ENCODE measurements at places on chromosomes 4 and X. TPM values are rescaled to one million over a fixed set of nuclear protein-coding genes. Genes with fewer than 3 reads are reported as not detected.

DNA sequence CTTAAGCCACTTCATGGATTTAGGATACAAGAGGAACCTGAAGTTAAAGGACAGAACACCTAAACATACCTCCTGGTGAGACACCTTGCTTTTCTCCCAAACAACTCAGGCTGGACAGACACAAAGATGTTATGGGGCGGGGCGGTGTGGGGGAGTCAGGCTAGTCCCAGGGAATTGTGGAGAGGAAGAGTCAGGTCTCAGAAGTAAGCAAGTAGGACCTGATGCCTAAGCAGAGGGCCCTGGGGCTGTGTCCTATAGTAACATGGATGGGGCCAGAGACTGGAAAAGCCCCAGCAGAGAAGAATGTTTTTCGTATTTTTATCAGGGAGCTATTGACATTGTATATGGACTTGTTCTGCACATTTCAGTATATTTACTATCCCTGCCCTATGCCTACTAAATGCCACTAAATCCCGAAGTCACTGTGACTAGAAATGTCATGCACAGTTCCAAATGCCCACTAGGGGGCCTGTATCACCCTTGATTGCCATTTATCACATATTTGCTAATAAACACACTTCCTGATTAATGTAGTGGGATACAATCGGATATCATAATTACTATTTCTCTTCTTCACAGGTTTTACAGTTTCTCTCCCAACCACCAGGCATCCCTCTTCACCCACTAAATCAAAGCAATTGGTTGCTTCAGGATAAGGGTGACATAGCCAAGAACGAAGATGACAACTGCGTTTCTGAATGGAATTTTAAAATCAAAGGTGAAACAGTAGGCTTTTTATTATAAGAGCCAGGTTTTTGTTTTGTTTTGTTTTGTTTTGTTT, 23.8 kb upstream of the ARHGAP10 start:
- peak; percentile 60 for DNase-seq

The TTC29 gene
- total RNA-seq = not detected

The PRICKLE3 gene
- 3.0 TPM for total RNA-seq

The SLC2A9 gene
- total RNA-seq = 1.1 TPM

DNA sequence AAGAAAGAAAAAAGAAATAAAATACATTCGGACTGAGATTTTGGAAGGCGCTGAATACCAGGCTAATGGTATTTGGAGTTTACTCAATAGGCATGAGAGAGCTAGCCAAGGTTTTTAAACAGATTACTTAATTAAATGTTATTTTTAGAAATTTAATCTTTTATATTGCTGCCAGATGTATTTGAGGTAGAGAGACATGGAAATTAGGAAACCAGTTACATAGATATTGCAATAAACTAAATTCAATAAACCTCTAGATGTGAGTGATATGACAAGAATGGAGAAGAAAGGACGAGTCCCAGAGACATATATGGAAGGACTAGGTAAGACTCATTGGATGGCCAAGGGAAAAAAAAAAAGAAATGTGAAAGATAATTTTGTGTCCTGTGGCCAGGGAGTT, 38.5 kb upstream of the IL13RA1 start:
- DNase-seq = no peak

GRCh38 chr4:174494726-174495125, 27.6 kb downstream of the HPGD start:
- no peak for DNase-seq

DNA sequence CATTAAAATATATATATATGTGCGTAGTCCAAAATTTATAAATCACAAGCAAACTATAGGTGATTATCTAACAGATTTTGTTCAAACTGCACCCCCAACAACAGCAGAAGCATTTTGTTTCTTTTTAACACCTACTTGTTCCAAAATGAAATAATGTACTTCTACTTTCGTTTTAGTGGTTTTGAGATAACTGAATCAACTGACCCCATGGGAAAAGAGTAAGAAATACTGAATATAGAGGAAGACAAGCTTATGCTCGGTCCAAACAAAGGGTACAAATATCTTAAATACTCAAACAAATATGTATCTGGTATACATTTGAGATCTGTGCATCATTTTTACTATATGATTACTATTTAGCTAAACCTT, 22.4 kb downstream of the MAP7D3 start:
- no peak for DNase-seq

The KANTR gene
- 5.0 TPM for total RNA-seq

- peak; percentile 12 for DNase-seq
Observed at GRCh38 chrX:129932821-129933321, 26.9 kb downstream of the UTP14A start.

- no peak for DNase-seq
Observed at GRCh38 chr4:95360256-95360903, 188.4 kb downstream of the UNC5C start.

GRCh38 chrX:30568136-30568535, 9.4 kb downstream of the TASL start:
- no peak for DNase-seq

The MAGEA9B gene
- not detected for total RNA-seq

DNA sequence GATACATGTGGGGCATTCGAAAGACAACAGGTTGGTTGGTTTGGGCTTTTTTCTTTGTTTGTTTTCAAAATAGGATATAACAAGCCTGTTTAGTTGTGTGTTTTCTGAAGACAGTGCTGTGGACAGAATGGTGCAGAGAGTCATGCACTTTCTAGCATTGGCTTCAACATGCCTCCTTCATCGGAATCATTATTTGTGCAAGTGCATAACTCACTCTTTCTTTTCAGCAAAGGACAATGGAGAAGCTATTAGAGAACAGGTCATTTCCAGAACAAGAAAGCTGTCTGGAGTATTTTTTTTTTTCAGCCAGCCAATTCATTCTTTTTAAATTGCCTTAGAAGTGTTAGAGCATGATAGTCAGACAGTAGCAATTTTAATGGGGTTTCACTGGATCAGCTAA, 225.8 kb downstream of the STK32B start:
- no peak for DNase-seq

DNA sequence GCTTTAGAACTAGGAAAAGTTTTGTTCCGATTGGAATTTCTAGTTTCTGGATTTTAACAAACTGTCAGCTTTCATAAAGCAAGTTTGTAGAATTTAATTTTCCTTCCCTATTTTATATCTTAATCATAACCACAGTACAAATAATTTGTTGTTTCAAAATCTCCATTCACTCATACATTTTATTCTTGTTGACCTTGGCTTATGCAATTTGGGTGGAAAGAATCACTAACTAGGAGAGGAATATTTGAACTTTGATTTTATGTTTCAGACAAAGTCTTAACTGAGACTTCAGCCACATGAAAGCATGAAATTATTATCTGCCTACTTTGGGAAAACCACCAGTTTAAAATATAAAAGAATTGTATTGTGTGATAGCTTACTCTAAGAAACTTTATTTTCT, 427.9 kb downstream of the SPRY1 start:
- no peak for DNase-seq

DNA sequence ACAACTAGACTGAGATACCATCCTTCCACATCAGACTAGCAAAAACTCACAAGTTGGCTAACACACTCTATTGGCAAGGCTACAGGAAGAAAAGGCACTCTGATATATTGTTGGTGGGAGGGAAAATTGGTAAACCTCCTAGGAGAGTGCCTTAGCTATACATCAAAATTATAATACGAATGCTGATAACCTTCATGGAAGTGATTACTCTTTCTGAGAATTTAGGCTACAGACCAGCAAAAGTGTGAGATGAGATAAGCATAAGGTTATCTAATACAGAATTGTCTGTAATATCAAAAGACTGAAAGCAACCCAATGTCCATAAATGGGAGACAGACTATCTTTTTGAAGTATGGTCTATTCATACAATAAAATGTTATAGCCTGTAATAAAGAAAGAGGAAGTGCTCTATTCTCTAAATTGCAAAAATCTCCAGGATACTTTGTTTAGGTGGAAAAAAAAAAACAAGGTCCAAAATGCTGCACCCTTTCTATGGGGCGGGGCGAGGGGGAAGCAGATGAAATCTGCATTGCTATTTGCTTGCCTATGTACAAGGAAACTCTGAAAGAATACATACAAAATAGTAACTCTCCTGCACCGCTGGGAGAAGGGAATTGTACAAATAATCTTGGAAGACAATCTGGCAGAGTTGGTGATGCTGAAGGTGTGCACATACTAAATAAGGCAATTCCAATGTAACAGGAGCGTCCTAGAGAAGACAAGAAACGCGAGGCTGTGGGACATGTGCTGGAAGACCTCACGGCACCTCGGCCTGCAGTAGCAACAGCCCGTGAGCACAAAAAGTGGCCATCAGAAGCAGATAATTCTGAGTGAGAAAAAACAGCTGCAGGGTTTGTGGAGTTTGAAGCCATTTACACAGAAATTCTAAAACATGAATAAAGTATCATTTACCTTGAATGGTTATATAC, 109.7 kb downstream of the AFAP1 start:
- no peak for DNase-seq

GRCh38 chr4:147785129-147785528, 53.2 kb downstream of the ARHGAP10 start:
- DNase-seq = no peak

GRCh38 chr4:97646997-97647396, 496.3 kb downstream of the STPG2 start:
- no peak for DNase-seq

The AMER1 gene
- 0.77 TPM for total RNA-seq

The RHOXF1 gene
- total RNA-seq = not detected

GRCh38 chr4:180558427-180558826, 1684.8 kb upstream of the TENM3 start:
- no peak for DNase-seq

GRCh38 chrX:29071525-29072320, 484.5 kb downstream of the IL1RAPL1 start:
- no peak for DNase-seq

- peak; percentile 85 for DNase-seq
Observed at GRCh38 chr4:76752861-76753501, 145.0 kb downstream of the SOWAHB start.

- no peak for DNase-seq
Observed at GRCh38 chr4:123412091-123412505, 15.5 kb downstream of the SPRY1 start.

GRCh38 chr4:70895811-70896491, 6.2 kb upstream of the MOB1B start:
- no peak for DNase-seq

GRCh38 chrX:16814597-16814996, 28.3 kb downstream of the TXLNG start:
- DNase-seq = no peak

- no peak for DNase-seq
Observed at GRCh38 chr4:33924811-33925210, 2319.5 kb downstream of the ARAP2 start.

The HOPX gene
- 7.6 TPM for total RNA-seq

The DCAF4L1 gene
- total RNA-seq = 0.13 TPM

The ZBED1 gene
- total RNA-seq = 40.3 TPM

GRCh38 chr4:17490575-17491059, 21.3 kb downstream of the QDPR start:
- peak; percentile 49 for DNase-seq
